NCI-H1417 (cell line): ENCODE measurements at places on chromosomes 5 and 9.

DNA sequence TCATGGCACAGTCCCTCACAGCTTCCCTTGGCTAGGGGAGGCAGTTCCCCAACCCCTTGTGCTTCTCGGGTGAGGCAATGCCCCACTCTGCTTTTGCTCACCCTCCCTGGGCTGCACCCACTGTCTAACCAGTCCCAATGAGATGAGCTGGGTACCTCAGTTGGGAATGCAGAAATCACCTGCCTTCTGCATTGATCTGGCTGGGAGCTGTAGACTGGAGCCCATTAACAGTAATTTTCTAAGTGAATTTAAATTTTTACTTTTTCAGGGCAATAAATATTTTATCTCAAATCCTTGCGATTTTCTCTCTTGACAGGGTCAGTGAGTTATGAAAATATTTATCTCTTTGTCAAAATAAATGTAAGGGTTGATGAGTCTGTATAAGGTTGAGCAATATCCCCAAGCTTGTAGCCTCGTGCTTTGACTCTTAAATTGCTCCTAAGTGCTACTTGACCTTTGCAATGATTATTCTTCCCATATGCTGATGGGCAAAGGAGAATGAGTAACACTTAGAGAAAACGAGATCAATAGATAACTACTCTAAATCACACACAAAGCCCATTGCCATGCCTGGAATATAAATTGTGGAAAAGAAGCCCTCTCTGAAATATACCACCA is 82.1 kb upstream of the MOCS2 start:
- DNase-seq = peak; percentile 12

DNA sequence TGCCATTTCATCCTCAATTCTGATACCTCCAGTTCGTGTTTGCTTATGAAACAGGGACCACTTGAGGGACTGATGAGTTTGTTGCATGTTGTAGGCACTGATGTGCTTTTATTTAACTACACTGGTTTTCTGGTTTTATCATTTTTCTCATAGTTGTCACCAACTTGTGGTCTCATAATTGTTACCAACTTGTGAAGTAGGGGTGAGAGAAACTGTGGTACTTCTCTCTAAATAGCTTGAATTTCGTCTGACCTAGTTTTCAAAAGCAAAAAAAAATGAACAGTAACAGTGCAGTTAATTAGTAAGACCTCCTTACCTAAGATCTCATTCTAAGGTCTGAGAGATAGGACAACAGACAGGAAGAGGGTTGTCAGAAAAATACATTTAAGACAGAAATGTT is 78.0 kb downstream of the ANXA2R start:
- DNase-seq = no peak

DNA sequence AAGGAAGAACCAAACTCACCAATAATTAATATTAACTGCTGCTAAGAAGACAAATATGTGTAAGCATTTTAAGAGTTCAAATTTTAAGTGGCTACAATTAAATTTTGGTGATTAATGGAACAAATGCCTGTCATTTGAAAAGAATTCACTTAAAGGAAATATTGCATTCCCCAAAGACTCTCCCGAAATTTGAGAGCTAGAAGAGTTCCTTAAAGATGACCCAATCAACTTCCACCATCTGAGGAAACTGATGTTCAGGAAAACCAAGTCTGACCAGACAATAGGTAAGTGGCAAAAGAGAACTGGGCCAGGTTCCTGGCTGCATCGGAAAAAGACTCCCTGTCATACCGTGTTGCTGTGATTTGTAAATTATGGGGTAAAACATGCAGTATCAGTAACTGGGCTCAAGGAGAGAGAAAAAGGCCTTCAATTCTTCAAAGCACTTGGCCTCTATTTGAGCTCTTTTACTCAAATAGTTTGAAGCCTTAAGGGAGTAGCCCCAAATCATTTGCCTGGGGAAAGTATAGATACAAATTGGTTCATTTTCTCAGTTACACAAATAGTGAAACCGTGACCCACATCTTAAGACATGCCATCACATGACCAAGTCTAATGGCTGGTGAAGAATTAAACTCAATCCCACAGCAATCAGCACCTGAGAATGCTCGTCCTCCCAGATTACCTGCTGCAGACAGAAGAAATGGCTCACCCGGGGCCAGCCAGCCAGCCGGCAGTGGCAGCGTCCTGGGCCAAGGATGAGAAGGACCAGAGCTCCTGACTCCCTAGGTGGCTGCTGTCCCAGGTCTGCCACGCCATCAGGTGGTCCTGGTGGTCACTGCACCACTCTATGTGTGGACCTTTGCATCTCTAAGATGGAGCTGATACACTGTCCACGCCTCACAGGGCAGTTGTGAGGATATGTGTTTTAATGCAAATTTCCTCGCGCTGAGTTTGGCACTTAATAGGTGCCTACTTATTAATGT is 162.9 kb downstream of the TTLL11 start:
- no peak for DNase-seq

DNA sequence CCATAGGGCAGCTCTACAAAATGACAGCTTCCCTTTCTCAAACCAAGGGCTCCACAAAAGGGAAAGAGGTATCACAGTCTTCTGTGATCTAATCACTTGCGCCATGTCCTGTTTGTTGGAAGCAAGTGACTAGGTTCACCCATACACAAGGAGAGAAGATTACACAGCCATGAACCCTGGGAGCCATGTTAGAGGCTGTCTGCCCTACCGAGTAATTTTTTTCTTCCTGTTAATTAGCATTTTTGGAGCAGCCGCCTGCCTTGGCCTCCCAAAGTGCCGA is 33.2 kb upstream of the GOLPH3 start:
- no peak for DNase-seq

- peak; percentile 27 for DNase-seq
Measured at GRCh38 chr5:15807871-15808270, 307.9 kb downstream of the FBXL7 start.

DNA sequence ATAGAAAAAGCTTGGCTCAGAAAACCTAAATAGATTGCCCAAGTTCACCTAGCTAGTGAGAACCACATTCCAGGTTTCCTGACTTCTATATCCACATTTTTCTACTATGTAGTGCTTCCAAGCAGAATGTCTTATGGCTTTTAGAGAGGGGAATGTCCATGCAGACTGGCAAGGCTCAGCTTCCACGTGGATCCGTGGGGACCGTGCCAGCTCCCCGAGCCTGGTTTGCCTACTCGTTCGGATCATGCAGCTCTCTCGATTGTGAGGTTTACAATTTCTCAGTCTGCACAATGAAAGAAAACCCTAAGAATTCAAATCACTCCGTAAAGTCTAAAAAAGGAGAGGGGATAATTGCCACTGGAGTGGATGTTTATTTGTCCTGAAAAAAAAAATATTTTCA is 256.5 kb upstream of the NR4A3 start:
- no peak for DNase-seq

- DNase-seq = no peak
Measured at GRCh38 chr9:70504834-70505233, 90.4 kb upstream of the KLF9 start.
